ENCODE measurements at places on chromosomes 1 and 21.

- DNase-seq, result no peak
Measured at GRCh38 chr1:93549811-93550210, 101.9 kb downstream of the FNBP1L start.

GRCh38 chr1:103191327-103191726 is 83.0 kb upstream of the COL11A1 start:
- DNase-seq, result no peak

GRCh38 chr1:21355956-21356355 is 65.7 kb upstream of the ECE1 start:
- DNase-seq, result no peak

- no peak for DNase-seq
Measured at GRCh38 chr1:31400393-31400792, 12.6 kb upstream of the SERINC2 start.

GRCh38 chr1:183891158-183891856 is 86.4 kb downstream of the RGL1 start:
- DNase-seq, result no peak

DNA sequence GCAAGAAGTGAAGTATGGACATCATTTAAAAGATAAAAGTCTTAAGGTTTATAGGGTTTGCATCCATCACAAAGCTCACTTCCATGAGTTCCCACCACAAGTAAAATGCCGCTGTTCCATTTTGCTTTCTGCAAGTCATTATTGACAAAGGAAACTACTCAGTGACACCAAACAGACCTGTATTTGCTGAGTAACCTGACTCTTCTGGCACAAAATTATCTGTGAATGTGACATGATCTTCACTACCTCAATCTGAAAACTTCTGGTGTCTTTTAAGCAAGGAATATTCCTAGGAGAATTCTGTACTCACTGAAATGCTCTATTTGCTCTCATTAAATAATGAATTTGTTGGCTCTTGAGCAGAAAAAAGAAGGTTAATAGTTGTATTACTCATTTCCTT is 1077.4 kb upstream of the ADGRL4 start:
- no peak for DNase-seq

- no peak for DNase-seq
Measured at GRCh38 chr1:98919211-98919610, 85.5 kb downstream of the PLPPR5 start.

GRCh38 chr1:6185635-6186382 is 5.7 kb upstream of the CHD5 start:
- no peak for DNase-seq

DNA sequence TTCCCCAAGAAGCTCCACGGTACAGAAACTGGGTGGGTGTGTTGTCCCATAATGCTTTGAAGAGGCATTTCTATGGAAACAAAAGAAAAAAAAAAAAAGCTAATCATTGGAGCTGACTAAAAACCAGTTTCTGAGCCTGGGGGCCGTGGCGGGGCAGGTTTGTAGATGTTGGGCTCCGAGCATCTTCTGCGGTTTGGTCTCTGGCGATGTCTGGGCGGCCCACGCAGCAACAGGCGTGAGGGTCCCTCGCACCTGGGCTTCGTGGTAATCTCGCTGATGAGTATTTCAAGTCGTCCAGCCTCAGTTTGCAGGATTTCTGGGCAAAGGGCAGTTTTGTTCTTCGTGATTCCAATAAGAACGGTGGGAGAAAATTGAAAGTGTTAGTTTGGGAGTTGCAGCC is 6.8 kb downstream of the TP73 start:
- DNase-seq, result no peak

DNA sequence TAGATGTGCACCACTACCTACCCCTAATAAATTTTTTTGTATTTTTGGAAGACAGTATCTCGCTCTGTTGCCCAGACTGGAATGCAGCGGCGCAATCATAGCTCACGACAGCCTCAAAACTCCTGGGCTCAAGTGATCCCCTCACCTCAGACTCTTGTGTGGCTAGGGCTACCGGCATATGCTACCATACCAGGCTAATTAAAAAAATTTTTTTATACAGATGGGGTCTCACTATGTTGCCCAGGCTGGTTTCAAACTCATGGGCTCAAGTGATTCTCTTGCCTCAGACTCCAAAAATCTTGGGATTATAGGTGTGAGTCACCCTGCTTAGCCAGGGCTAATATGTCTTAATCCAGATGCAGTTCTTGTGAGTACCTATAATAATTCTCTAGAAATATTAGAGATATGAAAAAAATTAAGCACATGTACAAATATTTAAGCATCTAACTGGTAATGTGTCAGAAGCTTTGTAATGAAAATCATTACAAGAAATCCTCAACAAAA is 9.5 kb downstream of the SORT1 start:
- DNase-seq, result no peak

- no peak for DNase-seq
Measured at GRCh38 chr1:38700077-38700470, 159.5 kb downstream of the RRAGC start.

DNA sequence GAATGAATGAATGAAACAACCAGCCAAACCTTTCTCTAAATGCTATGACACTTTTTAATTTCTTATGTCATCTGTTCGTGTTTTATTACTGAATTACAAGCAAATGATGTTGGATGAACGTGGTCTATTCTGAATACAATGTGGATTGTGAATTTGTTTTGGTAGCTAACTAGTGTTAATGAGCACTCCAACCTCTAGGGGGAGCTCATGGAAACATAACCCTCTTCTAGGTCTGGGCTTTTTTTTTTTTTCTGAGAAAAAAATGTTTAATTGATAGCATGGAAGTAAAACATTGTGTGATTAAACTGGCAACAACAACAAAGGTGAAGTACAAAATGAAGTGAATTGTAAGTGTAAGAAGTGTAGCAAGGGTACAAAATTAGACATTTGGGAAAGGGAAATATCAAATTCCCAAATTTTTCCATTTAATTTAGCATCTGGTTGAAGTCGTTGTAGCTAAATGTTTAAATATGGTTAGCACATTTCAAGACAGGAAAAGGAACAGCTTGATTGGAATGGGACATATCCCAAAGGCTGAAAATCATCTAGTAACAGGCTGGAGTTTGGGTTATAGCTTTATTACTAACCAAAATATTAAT is 42.6 kb upstream of the PTGS2 start:
- DNase-seq, result no peak

- no peak for DNase-seq
Measured at GRCh38 chr1:20950679-20951078, 163.6 kb upstream of the HP1BP3 start.

GRCh38 chr1:19925342-19926070 is 2.1 kb upstream of the PLA2G2E start:
- no peak for DNase-seq

DNA sequence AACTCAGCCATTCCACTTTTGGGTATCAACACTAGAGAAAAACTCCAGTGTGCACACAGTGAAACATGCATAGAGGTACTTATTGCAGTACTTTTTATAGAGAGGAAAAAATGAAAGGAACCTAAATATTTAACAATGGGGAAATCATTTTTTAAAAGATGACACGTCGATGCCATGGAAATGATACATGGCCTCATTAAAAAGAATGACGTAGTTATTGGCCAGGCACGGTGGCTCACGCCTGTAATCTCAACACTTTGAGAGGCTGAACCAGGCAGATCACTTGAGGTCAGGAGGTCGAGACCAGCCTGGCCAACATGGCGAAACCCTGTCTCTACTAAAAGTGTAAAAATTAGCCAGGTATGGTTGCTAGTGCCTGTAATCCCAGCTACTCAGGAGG is 42.5 kb downstream of the MATN1 start:
- DNase-seq, result no peak

- DNase-seq, result no peak
Measured at GRCh38 chr1:184559117-184559713, 172.4 kb downstream of the C1orf21 start.

DNA sequence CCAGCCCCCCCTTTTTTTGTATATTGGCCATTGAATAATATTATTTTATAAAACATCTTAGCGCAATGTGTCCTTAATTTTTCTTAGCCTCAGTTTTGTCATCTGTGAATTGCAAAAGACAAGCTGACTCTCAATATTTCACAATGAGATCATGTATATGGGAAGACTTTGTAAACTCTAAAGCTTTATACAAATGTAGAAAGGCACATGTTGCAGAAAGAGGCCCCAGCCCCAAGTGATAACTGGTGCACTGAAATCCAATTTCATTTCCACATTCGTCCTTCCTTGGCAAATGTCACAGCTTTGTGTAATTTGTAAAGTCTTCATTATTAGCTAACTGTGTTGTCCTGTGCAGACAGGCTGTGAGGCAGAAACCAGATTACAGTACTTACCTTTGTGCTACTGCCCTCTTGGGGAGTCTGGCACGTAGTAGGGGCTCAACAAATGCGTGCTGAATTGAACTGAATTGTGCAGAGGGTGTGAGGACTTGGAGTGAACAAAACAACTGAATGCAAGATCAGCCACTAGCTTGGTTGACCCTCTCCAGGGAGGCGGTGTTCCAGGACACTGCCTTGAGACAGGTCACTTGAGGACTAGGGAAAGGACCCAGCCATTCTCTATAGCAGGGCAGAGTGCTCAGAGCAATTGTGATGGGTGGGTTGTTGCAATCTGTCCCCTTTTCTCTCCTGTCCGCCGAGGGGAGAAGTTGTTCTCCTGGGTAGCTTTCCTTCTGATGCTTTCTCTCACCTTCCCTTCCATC is 74.6 kb downstream of the LMO4 start:
- no peak for DNase-seq

DNA sequence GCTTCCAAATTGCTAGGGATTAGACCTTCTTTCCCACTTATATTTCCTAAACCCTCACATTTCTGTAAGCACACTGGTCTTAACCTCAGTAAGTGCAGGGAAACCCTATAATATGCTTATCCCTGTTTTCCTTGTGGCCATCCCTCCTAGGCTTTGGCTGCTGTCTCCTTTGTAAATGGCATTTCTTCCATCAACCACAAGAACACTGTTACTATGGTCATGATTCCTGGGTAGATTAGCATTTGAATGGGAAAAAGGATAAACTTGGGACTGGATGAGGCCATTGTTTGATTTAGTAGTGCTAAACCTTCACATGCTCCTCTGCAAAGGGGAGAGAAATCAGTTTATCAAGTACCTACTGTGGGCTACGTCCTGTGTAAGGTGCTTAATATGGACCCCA is 16.2 kb upstream of the AGO3 start:
- no peak for DNase-seq

DNA sequence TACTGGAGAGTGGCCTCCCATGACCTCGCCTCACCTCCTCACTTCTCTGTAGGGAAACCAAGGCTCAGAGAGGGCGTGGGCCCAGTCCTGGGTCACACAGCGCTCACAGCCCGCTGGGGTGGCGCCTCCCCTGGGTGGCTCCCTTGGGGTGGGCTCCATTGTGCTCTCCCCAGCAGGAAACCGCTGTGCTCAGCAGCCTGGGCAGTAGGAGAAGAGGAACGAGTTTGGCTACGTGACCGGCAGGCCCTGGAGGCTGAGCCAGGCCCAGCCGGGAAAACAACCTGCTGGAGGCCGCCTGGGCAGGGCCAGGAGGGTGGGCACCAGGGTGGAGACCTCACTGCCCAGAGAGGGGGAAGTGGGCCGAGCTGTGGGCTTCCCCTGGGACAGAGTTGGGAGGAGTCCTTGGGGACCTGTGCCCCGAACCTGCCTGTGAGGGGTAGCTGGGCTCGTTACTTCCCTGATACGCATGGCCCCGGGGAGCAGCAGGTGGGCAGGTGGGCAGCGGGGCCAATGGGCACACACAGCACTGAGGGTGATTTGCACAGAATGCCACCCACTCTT is 15.0 kb upstream of the FAM131C start:
- DNase-seq, result no peak

- DNase-seq, result no peak
Measured at GRCh38 chr1:209430821-209431259, 152.7 kb upstream of the CAMK1G start.

DNA sequence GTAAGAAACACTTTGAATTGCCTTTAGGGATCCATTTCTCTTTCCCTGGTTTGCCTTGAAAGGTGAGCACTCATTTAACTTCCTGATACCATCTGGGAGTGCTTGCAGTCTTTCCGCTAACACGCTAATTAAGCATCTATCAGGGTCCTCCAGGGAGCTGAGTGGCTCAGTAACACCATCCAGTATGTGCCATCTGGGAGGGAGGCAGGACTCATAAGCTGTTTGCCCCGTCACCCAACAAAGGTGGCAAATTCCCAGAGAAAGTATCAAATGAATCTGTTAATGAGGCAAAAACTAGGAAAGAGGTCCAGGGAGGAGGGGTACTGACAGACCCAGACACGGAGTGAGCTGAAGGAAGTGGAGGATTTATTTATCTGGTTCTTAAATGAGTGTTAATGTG is 430.9 kb downstream of the HLX start:
- DNase-seq, result no peak

DNA sequence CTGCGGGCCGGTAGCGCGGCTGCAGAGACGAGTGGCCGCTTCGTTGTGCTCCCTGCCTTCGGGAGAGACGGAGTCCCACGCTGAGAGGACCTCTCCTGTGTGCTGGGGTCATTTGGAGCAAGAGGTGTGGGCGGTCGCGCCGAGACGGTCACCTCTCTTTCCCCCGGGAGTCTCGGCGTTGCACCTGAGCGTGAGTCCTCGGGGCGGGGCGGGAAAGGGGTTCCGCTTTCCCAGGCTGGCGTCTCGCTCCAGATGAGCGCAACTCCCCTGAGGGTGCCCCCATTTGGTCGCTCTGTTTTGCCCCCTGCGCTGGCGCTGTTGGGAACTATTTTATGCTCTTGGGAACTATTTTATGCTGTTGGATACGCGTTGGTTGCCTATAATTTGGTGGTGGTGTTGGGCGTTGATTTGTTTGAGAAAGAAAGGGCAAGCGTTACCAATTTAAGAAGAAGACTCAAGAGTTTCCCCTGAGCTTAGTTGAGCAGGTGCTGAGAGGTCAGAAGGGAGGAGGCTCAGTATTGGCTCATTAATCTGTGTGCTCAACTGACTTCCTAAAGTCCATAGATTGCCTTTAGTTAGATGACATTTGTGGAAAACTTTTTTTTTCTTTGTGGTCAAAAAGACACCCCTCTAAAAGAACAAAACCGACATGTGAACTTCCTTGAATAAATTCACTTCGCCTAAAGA is 683 bp downstream of the LRRC8B start:
- DNase-seq, result no peak

GRCh38 chr1:160127865-160128523 is 12.4 kb downstream of the ATP1A2 start:
- DNase-seq, result no peak

DNA sequence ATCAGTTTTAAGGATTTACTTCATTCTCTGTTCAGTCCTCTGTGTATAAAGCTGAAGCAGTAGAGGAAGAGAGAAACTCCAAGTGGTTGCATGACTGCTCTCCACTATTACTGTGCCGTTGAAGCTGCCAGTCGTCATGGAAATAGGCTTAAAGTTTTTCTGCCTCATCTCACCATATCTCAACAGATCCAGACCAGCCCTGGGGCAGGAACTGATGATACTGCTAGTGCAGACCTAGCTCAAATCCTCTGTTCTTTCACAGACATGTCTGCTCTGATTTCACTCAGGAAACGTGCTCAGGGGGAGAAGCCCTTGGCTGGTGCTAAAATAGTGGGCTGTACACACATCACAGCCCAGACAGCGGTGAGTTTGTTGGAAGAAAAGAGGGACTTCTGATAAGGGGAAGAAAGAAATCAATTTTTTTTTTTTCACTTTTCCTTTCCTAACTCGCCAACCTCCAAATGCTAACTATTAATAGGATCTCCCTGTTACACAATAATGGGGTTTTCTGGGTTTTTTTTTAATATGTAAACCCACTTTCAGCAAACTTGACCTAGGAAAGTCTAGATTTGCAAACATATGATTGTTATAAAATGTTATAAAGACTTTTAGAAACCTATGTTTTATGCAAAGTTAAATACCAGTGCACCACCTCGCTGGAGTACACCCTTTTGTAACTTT is 22.2 kb upstream of the STRIP1 start:
- no peak for DNase-seq
